Amniotic stem cell (primary cell): ENCODE measurements at places on chromosomes 12 and 14.

DNA sequence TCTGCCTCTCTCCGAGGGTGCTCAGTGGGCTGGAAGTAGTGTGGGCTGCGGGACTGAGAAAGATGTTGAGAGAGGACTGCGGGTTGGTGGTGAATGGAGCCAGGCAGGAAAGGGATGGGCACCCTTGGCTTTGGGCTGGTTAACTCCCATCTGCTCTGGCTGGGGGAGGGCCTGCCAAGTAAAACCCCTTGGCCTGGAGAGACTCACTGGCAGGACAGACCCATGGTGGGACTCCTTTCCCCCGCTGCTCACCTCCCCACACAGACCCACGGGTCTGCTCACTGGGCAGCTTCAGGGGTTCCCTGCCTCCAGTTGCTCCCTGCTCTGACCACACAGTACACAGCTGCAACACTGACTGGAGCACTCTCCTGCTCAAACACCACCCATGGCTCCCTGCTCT is 54.1 kb downstream of the KRT80 start:
- DNase-seq: no peak

DNA sequence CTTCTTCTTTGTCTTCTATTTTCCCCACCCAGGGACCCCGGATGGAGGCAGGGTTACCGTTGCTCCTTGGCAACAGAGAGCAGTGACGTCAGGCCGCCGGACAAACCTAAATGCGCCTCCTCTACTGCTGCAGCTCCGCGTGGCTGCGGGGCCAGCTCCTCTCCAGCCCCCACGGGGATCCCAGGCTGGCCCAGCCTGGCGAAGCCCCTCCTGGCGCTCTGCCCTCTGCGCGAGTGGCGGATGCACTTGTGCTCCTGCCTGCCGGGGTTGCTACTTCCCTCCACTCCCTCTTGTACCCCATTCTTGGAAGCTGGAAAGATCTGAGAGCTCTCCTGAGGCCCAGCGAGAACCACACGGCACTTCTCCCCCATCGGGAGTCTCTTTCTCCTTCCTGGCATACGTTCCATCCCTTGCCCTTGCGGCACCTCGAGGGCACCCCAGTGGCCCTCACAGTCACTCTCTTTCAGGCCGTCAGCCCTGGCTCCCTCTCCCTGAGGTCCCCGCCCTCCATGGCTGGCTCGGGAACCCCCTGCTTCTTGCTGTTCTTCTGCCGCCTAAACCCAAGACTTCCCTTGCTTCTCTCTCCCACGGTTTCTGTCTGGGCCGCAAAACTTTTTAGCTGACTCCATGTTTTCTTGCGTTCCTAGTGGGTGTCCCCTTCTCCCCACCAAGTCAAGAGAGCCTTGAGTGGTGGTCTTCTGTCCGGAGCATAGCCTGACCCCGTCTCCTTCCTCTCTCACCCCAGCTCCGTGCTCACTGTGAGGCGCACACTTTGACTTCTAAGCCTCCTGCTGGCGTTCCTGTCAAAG is 121.7 kb downstream of the PAPOLA start:
- DNase-seq: no peak

DNA sequence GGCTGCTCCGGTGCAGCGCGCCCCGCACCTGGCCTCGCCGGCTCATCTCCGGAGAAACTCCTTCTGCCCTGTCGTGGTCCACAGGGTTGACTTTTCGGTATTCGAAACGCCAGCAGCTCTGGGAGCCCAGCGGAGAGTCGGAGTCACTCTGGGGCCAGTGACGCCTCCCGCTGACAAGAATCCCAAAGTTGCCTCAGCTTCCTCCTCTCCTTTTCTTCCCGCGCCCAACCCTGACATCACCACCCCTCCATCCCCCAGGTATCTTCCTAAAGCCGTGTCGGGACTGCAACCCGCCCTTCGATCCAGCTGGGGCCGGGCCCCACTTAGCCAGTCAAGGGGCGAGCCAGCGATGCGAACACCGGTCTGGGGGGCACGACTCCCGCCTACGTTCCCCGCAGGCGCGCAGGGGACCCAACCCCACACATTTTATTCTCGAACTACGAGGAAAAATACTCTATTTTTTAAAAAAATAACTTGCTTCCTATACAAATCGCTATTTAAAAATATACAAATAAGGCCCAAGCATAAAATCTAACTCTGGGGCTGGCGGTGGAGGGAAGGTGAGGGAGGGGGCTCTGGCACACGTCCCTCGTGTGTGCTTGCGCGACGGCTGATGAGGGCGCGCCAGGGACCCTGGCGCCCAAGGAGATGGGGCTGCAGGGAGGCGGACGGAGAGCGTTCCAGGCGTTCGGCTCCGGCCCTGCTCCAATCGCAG is 2.1 kb downstream of the NKX2-8 start:
- DNase-seq: no peak

- no peak for DNase-seq
Measured at GRCh38 chr12:45670346-45671065, 59.0 kb upstream of the ARID2 start.

DNA sequence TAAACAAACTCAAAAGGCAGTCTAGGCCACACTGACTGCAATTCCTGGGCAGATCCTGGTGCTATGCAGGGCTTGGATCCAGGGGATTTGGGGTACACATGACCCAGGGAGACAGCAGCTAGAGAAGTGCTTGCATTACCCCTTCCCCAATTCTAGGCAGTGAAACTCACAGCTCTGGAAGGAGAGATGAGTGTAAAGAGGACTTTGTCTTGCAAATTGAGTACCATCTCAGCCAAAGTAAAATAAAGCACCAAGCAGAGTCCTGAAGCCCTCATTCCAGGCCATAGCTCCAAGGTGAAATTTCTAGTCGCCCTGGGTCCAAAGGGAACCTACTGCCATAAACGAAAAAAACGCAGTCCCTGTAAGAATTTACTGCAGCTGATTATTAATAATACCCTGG is 644.9 kb upstream of the FLRT2 start:
- DNase-seq: no peak

DNA sequence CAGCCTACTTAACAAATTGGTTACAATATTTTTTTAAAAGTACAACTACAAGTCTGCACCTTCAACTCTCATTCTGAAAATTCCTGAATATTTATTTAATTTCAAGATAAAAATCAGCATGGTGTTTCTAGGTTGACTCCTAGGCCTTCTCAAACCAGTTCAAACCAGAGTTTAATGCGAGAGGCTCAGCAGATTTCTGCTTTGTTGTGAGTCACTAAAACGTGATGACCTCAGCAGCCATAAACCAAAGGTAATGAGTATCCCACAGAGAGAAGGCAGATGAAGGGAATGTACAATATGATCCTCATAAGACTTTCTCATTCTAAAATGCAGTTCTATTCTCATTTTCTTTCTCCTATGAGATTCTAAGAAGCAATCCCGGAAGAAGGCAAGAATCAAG is 1.5 kb downstream of the PRDM4 start:
- peak; percentile 64 for DNase-seq

- no peak for DNase-seq
Measured at GRCh38 chr14:104115691-104116287, 22.6 kb upstream of the KIF26A start.

GRCh38 chr12:108649126-108649525 is 15.4 kb upstream of the SELPLG start:
- DNase-seq: peak; percentile 29

DNA sequence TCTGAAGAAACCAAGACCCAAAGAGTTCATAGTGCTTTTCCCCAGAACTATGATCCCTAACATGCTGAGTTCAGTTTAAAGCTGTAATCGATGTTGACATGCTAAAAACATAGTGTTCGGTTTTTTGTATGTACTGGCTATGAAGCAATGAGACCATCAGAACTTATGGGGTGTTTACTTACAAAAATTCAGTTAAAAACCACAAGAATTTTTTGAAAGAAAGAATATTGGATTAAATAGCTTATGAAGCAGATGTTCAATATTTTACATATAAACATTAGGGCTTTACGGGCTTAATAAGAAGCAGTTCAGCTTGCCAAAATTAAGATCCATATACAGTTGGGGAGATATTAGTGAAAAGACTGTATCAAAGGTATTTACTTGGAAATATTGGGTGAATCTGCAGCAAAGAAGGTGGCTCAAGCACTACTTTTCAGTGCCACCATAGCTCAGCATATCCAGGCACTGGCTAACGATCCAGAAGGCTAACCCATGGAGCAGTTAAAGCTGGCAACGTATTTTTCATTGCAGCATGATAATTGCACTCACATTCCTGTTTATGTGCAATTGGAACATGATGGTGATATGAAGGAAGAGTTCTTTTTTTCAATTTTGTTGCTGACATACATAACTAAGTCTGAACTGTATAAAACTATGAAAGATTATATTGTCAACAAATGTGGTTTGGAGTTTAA is 125.9 kb downstream of the EFCAB11 start:
- no peak for DNase-seq

- DNase-seq: no peak
Measured at GRCh38 chr12:32032205-32032810, 73.1 kb downstream of the RESF1 start.

DNA sequence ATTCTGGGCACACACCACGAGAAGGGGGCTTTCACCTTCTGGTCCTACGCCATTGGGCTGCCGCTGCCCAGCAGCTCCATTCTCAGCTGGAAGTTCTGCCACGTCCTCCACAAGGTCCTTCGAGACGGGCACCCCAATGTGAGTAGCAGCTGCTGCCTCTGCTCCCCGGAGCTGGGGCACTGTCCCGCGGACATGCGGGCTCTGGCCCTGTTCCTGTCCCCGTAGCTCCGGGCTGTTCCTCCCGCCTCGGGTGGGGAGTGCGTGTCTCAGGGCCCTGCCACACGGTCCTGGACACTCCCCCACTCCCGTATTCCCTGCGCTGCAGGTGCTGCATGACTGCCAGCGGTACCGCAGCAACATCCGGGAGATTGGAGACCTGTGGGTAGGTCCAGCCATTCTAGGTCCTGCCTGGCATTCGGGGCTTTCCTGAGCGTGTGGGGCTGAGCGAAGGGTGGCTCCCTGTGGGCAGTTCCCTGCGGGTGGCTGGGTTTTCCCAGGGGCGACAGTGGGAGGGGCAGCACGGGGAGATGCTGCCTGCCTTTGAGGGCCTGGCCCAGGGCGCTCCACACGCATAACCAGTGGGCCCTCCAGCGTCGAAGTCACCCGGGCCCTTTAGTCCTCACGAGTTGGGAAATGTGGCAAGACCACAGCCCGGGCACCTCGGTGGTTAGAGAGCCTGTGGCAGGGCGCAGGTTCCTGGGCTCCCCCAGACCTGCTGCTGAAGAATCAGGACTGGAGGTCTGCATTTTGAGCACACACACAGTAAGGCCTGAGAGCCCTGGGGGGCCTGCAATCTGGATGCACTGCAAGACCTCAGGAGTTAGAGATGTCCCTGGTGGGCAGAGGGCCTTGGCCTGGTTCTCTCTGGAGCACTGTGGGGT is 13.5 kb downstream of the HIP1R start:
- no peak for DNase-seq

DNA sequence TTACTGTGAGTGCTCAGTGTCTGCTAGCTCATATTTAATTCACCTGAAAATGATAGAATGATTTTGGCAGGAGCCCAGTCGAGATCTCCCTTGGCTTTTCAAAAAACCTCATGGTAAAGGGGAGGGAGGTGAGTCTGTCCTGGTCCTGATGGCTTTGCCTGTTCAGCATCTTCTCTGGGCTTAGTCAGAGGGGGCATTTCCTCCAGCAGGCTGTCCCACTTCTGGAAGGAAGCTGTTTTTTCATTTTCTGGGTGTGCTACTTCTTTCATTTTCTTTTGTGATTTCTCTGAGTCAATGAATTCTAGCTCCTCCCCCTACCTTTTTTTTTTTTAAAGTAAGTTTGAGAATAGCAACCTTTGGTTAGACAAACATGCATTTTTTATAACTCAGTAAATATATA is 58.8 kb downstream of the TMX1 start:
- no peak for DNase-seq

GRCh38 chr12:113443030-113443539 is 20.9 kb downstream of the SDSL start:
- no peak for DNase-seq

- DNase-seq: no peak
Measured at GRCh38 chr12:120138366-120138765, 21.8 kb upstream of the RAB35 start.

GRCh38 chr12:12714276-12715021 is 2.7 kb upstream of the CDKN1B start:
- no peak for DNase-seq

GRCh38 chr14:72443991-72444441 is 449.9 kb downstream of the DPF3 start:
- no peak for DNase-seq

DNA sequence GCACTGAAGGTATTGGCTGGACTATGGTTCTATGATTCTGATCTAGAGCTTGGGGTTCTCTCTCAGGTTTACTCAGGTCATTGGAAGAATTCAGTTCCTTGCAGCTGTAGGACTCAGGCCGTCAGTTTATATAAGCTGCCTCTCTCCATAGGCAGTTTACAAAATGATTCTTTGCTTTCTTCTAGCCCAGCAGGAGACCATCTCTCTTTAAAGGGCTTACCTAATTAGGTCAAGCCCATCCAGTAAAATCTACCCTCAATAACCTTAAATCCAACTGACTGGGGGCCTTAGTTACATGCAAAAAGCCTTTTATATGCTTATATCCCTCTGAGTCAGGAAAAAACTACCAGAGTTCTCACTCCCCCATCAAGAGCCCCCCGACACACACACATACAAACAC is 80.5 kb upstream of the GARIN6 start:
- no peak for DNase-seq

DNA sequence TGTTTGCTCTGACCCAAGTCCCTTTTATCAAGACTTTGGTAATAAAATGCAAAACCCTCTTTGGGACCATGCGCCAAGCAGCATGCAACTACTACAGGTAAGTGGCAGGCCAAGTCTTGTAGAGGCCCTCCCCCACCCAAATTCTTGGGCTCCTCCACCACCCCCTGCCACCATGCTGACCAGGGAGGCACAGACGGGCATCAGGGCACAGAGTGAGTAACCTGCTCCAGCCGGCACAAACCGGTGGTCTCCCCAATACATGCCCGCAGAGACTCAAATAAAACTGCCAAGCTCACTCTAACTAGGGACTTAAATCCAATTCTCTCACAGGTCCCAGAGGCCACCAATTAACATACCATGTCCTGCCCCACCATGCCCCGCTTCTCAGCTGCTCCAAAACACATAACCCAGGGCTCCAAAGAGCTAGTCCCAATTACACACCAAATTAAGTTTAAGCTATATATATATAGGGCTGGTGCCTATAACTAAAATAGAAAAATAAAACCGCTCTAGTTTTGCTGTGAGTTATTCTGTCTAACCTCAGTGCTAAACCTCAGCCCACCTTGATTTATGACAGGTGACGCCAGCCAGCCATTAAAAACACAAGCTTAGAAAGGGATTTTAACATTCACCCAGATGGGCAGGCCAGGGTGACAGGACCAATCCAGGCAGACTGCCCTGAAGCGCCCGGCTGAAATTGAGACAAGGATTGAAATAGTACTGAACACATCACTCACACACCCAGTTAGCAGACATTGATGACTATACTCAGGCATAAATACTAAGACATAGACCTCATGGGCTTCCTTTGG is 81.0 kb downstream of the CLMN start:
- no peak for DNase-seq
